ENCODE measurements at places on chromosomes 1 and 21.

GRCh38 chr1:17304826-17305175 is 3.2 kb upstream of the PADI4 start:
- no peak for DNase-seq

- no peak for DNase-seq
Observed at GRCh38 chr1:117364240-117364639, 3.0 kb upstream of the MAN1A2 start.

GRCh38 chr1:176800978-176801513 is 338.1 kb downstream of the PAPPA2 start:
- DNase-seq, result no peak

DNA sequence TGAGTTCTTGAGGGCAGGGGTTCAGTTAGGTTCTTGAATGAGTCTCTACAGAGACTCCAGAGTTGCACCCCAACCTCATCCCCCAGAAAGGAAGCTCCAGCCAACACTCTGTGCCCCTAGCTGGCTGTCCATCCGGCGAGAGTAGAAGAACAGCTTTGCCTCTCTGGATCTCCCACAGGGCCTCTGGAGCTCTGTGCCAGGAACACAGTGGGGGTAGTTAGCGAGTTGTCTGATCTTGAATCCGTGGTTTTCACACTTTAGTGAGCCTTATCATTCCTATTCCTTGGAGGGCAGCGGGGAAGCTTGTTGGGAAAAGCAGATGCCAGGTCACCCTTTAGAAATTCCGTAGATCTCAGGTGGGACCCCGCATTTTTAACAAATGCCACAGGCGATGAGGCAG is 45.0 kb downstream of the STUM start:
- DNase-seq, result no peak

GRCh38 chr1:112457241-112457640 is 51.5 kb upstream of the WNT2B start:
- DNase-seq, result no peak

DNA sequence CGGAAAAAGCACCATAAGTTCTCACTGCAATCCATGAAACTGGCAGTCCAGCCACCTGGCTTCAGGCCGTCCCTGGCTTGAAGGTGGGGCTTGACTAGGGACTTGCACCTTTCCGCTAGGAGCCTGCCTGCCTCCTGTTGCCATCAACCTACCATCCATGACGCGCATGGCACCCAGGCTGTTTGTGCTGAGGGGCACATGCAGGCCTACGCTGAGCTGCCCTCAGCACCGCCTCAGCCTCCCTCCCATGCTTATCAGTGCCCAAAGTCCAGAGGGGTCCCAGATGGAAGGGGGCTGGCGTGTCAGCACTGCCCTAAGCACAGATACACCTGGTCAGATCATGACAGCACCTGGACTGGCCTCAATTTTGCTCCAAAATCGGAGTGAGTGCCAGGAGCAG is 190.2 kb upstream of the LYPLAL1 start:
- no peak for DNase-seq

- no peak for DNase-seq
Observed at GRCh38 chr1:155717041-155717440, 28.1 kb downstream of the DAP3 start.

DNA sequence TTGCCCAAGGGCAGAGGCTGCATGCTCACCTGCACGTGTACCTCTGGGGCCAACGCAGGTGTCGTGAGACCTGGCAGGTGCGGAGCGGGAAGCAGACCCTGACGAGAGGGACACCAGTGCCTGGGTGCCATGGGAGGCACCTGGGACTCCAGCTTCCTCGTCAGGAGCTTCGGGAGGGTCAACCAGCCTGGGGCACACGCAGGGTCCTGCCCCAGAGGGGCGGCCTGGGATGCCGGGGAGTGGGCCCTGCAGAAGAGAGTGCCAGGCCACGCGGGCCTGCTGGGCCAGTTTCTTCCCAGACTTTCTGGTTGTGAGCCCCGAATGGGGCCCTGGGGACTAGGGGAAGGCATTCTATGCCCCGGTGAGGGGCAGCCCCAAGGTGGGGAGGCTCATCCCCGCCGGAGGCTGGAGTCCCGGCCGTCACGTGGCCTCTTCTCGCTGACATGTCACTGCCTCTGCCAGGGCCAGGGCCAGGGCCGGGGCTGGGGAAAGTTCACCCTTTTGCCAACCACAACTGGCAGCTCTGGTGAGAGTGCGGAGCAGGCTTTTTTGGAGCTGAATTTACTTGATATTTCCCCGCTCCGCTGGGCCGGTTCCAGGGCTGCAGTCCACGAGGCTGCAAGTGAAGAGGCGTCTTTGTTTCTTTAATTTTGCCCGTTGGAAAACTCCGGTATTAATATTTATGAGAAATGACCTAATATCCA is 38.5 kb upstream of the ACTRT2 start:
- no peak for DNase-seq

- DNase-seq, result no peak
Observed at GRCh38 chr1:221394011-221394544, 347.8 kb downstream of the DUSP10 start.

DNA sequence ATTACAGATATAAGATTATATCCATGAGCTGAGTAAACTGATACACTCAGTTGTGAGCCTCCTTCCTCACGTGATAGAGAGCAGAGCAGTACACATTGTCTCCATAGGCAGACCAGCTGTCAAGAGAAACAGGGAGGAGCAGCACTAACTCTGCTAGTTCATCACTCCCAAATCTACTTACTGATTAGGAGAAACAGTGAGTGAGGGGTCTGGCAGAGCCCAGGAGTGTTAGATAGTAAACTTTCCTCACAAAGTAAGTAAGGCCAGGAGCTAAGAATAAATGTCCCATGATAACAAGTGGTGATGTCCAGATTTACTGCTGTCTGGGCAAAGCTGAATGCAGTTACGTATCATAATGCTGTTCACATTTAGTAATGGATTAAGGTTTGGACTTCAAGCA is 168.6 kb upstream of the KCNK2 start:
- no peak for DNase-seq

DNA sequence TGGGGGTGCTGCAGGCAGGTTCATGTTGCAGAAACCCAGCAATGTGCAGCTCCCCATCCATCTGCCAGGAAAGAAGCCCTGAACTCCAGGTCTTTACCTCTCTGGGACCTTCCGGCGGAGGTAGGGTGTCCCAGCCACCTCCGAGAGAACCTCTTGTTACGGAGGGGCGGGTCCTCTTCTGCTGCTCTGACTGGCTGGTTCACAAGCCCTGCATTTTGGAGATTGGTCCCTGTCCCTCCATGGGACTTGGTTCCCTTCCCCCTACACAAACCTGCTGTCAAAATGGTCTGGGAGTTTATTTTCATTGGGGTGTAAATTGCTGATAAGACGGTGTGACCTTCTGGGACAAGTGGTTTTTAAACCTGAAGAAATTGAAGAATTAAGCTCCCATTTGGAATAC is 8.0 kb upstream of the CELSR2 start:
- no peak for DNase-seq
